ENCODE measurements at places on chromosomes 13 and 19. TPM values are rescaled to one million over a fixed set of nuclear protein-coding genes. Genes with fewer than 3 reads are reported as not detected.

DNA sequence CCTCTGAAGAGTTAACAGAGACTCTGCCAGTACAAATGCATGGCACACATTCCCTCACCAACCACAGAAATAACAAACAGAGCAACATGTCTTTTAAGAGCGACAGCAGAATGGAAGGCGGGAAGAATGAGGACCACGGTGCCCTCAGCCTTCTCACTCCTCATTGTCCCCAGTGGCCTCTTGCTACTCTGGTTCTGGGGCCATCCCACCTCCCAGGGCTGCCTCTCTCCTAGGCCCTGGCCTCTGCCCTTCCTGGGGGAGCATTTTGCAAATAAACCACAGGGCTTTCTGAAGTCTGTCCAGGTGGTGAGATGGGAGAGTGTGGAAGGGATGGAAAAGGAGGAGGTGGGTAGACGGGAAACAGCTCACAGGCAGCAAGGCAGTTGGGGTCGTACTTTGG is 28.3 kb downstream of the CYP2B6 start:
- DNase-seq = no peak

DNA sequence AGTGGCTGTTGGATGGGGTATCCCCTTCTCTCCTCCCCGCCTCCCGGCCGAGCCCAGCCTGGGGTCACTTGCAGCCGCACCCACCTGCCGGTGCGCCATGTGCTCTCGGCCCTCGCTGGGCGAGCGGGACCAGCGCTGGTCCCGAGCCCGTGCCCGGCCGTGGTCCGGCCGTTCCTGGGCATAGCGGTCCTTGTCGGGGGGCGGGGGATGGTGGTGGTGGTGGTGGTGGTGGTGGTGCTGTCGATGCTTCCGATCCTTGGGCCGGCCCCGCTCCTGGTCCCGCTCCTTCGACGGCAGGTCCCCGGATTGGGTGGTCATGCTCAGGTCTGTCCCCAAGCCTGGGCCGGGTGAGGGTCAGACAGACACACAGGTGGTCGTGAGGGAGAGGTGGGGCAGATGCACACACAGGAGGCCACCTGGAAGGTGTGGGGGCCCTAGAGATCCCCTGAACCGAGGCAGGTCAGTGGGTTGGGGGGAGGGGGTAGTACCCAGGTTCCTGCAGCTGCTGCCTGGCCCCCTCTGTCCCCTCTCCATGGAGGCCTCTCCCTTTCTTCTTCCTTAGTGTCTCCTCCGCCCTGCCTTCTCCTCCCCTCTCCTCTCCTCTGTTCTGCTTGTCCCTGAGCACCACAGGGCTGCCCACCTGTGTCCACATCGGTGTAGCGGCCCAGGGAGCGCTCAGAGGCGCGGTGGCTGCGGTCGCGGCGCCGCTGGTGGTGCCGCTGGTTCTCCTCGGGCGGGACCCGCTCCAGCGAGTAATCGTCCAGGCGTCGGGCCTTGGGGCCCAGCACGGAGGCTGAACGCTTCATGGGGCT is 58.7 kb downstream of the IER2 start:
- DNase-seq = no peak

- DNase-seq = no peak
These were observed 10.8 kb downstream of the PRR36 start for GRCh38 chr19:7863157-7863970.

GRCh38 chr19:7428651-7429113 is 60.2 kb downstream of the PEX11G start:
- no peak for DNase-seq

DNA sequence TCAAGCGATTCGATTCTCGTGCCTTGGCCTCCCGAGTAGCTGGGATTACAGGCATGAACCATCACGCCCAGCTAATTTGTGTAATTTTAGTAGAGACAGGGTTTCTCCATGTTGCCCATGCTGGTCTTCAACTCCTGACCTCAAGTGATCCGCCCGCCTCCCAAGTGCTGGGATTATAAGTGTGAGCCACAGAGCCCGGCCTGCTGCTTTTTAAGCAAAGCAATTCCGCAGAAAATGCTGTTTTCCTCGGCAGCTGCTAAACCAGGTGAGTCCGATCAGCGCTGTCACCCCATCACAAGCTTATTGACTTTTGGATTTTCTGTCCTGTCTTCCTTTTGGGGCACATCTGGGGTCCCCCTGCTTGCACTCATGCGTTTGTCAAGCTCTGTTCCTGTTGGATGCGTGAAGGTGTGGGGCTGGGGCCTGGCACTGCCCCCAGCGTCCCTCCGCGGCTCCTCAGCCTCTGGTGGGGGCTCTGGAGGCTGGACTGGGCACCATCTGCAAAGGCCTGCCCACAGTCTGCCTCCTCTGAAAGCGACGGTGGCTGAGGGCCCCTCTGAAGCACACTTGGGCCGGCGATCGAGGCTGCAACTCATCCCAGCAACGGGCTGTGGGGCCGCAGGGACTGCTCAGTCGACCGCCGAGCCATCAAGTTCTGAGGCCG is 25.7 kb downstream of the CEBPG start:
- no peak for DNase-seq

DNA sequence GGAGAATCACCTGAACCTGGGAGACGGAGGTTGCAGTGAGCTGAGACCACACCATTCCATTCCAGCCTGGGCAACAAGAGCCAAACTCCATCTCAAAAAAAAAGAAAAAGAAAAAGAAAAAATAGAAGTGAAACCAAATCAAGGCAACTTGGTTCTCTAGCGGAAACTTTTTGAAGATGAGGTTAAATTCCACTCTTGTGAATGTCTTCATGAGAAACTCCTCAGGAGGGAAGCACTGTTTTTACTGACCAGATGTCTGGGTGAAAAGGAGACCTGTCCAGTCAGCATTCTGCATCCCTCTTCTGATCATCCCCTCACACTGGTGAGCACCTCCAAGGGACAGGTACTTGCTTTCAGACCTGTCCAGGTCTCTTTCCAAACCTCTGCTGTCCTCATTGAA is 15.8 kb downstream of the BRD4 start:
- DNase-seq = no peak

GRCh38 chr13:48398450-48399095 is 14.3 kb downstream of the LPAR6 start:
- DNase-seq = no peak

The ZSCAN4 gene
- total RNA-seq = 0.24 TPM

The KLF1 gene
- total RNA-seq = not detected

The CYP4F11 gene
- total RNA-seq = not detected

The CCDC169 gene
- 0.44 TPM for total RNA-seq

The CLPTM1 gene
- total RNA-seq = 75.9 TPM

The ZNF208 gene
- 25.7 TPM for total RNA-seq

The KLK5 gene
- 3.1 TPM for total RNA-seq

The SULT2B1 gene
- total RNA-seq = not detected

All from right atrium auricular region (tissue), 2 donors.